ENCODE measurements at places on chromosomes 2 and 18.

DNA sequence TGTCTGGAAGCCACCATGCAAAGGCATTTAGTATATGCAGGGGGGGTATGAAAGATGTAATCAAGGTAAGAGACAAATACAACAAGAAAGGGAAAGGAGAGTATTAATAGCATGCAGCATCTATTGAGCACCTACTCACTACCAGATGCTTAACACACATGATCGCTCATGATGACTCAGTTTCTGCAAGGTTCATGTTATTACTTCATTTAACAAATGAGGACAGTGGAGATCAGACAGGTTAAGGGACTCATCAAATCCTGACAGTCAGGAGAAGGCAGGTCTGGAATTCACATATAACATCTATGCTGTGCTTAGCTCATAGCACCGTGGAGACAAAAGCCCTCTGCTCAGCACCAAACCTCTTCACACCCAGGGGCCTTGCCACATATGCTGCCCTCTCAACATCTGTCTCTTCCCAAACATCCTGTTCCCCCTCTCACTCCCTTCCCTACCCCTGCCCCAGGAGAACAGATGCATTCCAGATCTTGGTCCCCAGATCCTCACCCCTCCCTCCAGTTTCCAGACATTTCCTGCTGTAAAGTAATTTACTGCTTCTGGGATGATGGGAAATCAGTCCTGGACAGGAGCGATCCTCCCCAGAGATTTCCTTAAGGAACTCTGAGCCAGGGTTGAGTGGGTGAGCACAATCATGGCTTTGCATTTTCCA, 155.3 kb downstream of the ANTXR1 start:
- DNase-seq, result no peak

- DNase-seq, result no peak
These were observed 87.9 kb downstream of the MAPK4 start for GRCh38 chr18:50647792-50648191.

- no peak for DNase-seq
These were observed 186.4 kb upstream of the ST6GAL2 start for GRCh38 chr2:107072150-107072940.

- no peak for DNase-seq
These were observed 755 bp downstream of the EIF4E2 start for GRCh38 chr2:232551250-232551638.

- no peak for DNase-seq
These were observed 526.9 kb downstream of the SLC4A3 start for GRCh38 chr2:220154304-220154703.

- DNase-seq, result no peak
These were observed 1600.7 kb upstream of the ACVR2A start for GRCh38 chr2:146244131-146244530.

- no peak for DNase-seq
These were observed 3.0 kb downstream of the DHRS9 start for GRCh38 chr2:169072163-169072925.

- no peak for DNase-seq
These were observed 175.7 kb upstream of the ARL4C start for GRCh38 chr2:234672498-234673150.

- no peak for DNase-seq
These were observed 26.1 kb upstream of the MAL start for GRCh38 chr2:94999431-94999883.

- no peak for DNase-seq
These were observed 143.3 kb upstream of the ZEB2 start for GRCh38 chr2:144663207-144663606.

DNA sequence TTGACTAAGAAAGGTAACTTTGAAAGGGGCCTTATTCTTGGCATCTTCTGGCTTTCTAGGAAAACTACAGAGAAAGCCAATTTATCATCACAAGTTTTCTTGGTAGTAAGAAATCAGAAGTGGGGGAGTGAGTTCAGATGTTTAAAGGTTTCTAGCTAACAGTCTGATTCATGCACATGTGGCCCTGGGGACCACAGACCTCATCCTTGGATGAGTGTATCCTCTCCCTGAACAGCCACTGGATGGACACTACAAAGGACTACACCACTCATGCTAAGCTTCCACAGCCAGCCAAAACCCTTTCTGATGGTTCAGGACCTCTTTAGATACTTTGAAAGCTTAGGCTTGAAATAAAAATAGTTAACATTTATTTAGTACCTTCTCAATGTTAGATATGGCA, 218.3 kb upstream of the STK17B start:
- DNase-seq, result no peak

GRCh38 chr2:36387258-36387916, 31.8 kb downstream of the CRIM1 start:
- no peak for DNase-seq

DNA sequence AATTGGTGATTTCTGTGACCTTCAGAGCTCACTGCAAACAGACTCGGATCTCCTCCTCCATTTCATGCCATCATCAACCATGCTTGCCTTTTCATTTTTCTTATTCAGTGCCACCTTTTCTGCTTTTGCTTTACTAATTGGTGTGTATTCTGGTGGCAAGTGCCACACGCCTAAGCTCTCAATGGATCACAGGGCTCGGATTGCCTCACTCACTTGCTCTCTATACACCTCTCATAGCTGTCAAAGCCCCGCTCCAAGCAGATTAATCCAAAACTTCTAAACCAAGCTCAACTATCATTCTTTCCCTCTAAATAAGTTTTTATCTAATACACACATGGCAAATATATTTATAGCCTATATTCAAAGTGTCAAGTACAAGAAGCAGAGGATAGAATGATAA, 86.4 kb downstream of the PLEKHM3 start:
- no peak for DNase-seq

DNA sequence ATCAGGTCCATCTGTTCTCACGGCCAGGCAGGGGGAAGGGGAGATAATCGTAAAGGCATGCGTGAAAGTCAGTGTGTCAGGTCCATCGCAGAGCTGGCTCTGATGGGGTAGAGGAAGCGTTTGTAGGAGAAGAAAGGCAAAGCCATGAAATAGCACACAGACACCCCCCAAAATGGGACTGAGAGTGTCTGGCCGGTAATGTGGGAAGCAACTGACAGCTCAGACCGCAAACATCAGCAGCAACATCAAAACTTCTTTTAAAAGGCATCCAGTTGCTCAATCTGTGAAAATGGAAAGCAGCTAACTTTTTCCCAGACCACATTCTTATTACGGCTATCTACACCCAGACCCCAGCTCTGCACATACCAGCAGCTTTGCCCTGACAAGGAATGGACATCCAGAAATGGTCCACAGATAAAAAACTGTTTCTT, 232.6 kb downstream of the EN1 start:
- DNase-seq, result no peak

GRCh38 chr2:46318579-46319460, 21.6 kb downstream of the EPAS1 start:
- DNase-seq, result no peak

DNA sequence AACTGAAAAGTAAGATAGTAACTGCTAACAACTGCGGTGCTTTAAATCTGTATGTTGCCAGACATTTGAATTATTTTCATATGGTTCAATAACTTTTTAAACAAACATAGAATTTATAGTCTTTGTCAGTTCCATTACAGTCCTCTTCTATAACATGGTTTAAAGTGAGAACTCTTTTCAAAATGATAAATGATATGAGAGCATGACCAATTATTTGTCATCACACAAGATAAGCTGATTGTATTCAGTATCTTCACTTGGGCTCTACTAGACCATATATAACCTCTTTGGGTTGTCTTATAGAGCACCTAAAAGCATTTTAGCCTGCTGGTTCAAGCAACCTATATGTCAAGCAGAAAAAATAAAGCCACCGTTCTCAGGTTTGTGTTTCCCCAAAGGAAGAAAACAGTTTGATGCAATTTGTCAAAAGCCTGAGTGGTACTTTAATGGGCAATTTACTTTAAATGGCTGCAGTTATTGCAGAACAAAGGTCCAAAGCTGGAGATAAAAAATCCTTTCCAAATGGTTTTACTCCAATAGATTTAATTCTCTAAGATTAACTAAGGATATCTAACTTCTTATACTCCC, 298.4 kb downstream of the FSIP2 start:
- DNase-seq, result no peak

GRCh38 chr2:42132191-42132965, 36.8 kb upstream of the EML4 start:
- no peak for DNase-seq

GRCh38 chr2:201918616-201919307, 112.4 kb downstream of the CDK15 start:
- DNase-seq, result no peak

DNA sequence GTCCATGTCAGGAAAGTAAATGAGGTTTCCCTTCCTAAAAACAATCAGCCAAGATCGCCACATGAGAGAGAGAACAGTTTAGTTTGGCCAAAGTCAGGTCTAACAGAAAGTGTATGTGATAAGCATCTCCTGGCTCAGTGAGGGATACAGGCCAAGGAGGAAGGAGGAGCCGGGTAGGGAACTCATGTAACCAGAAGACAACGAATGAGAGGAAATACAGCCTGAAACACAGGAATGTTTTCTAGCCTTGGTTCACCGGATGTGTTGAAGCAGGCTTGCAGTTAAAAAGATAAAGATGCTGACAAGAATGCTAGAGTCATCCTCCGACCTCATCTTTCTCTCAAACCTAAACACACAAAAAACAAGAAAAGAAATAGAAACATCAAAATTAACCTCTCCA, 283.9 kb upstream of the SIX2 start:
- DNase-seq, result no peak

DNA sequence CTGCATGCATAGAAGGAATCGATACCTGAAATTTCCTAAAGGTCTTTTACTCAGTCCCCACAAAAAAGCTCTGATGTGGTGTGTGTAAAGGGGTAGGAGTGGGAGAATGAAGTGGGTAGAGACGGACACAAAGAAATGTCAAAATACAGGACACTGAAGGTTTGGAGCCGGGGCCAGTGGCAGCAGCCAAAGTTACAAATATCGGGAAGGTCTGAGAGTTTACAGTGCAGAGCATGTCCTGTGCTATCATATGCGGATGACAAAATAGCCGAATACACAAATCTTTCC, 89.9 kb upstream of the STON1 start:
- no peak for DNase-seq

GRCh38 chr2:165425556-165425955, 43.9 kb upstream of the CSRNP3 start:
- DNase-seq, result no peak

GRCh38 chr18:32091325-32091723, 350 bp upstream of the RNF138 start:
- DNase-seq, result no peak

GRCh38 chr18:48590678-48591077, 51.8 kb downstream of the CTIF start:
- DNase-seq, result no peak

DNA sequence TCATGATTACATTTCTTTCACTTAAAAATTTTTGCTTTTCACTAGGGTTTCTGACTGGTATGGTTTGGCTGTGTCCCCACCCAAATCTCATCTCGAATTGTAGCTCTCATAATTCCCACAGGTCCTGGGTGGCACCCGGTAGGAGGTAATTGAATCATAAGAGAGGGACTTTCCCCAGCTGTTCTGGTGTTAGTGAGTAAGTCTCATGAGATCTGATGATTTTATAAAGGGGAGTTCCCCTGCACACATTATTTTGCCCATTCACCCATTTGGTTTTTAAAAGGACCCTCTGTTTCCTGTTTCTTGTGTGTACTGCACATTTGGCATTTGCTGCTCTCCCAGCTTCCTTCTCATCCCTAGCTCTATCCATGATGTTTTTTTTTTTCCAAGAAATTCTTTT, 27.8 kb upstream of the NETO1 start:
- DNase-seq, result no peak

GRCh38 chr2:85429213-85429923, 10.9 kb downstream of the SH2D6 start:
- DNase-seq, result no peak

DNA sequence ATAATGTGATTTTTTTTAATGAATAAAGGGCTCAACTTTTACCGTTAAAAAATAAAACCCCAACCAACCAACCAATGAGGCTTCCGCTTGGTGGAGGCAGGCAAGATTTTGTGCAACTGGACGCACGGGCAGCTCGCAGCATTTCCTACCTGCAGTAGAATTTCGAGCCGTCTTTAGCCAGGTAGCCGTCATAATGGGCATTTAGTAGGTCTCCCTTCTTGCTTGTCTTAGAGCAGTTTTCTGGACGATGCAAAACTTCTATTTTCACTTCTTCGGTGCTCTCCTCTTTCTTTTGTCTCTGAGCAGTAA, 316 bp downstream of the FKBP7 start:
- no peak for DNase-seq

- no peak for DNase-seq
These were observed 156.6 kb downstream of the KCNJ3 start for GRCh38 chr2:154855138-154855537.

DNA sequence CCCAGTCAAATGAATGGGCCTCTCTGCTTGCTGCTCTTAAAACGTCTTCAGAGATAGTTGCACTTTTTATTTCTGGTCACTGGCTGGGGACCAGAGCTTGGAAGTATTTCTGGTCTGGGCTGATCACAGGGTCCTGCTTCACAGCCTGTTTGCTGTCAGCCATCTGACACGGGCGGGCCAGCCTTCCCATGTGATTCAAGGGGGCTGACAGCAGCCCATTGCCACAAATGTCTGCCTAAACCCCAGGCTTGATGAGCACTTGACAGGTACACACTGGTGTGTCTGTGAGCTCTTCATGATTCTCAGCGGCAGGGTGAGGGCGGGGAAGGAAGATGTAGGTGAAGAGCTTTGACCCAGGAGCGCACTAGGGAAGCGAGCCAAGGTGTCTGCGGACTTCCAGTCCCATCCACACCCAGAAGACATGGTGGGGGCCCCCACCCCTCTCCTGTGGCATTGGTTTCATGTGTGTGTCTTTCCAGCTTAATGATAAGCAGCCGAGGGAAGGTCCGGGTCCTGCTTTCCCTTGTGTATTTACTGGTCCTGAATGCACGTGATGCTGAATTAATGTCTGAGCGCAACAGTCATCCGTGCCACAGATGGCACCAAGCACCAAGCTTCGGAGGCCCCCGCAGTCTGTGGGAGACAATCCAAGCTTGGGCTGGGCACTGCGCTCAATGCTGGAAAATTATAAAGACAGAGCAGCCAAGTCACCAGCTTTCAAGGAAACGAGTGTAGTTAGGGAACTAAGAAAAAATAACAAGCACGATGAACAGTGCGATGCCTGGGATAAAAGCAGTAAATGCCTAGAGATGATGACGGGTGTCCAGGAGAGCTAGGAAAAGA, 73.3 kb downstream of the SH3BP4 start:
- DNase-seq, result no peak

DNA sequence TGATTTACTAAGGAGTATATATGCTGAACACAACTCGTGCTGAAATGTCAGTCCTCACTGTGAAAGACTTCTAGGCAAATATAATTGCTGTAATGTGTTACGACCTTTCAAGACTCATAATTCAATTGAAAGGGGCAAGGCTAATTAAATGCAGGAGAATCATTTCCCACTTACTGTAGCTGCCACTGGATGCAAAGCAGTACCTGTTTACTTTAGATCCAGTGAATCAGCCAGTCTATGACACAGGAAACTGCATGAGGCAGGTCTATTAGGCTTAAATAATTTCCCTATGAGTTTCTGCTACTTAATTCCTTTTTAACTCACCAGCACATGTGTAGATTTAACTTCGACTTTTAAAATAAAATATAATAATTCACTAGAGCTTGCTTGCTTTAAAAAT, 125.6 kb downstream of the CTNNA2 start:
- DNase-seq, result no peak

- DNase-seq, result no peak
These were observed 10.9 kb downstream of the FEZ2 start for GRCh38 chr2:36587101-36587500.

GRCh38 chr18:24679062-24679461, 218.6 kb downstream of the HRH4 start:
- no peak for DNase-seq

- no peak for DNase-seq
These were observed 136.9 kb downstream of the HDAC4 start for GRCh38 chr2:239263669-239264491.

All from effector CD8-positive, alpha-beta T cell (primary cell).